ENCODE measurements at places on chromosomes 3 and 15.
A peak's percentile ranks its signal among the peaks of the same experiment; 100 is the strongest.

- DNase-seq, result no peak
These were observed 105.5 kb upstream of the MRPL3 start for GRCh38 chr3:131608296-131608695.

GRCh38 chr15:99451484-99451883 is 114.3 kb upstream of the MEF2A start:
- no peak for DNase-seq

DNA sequence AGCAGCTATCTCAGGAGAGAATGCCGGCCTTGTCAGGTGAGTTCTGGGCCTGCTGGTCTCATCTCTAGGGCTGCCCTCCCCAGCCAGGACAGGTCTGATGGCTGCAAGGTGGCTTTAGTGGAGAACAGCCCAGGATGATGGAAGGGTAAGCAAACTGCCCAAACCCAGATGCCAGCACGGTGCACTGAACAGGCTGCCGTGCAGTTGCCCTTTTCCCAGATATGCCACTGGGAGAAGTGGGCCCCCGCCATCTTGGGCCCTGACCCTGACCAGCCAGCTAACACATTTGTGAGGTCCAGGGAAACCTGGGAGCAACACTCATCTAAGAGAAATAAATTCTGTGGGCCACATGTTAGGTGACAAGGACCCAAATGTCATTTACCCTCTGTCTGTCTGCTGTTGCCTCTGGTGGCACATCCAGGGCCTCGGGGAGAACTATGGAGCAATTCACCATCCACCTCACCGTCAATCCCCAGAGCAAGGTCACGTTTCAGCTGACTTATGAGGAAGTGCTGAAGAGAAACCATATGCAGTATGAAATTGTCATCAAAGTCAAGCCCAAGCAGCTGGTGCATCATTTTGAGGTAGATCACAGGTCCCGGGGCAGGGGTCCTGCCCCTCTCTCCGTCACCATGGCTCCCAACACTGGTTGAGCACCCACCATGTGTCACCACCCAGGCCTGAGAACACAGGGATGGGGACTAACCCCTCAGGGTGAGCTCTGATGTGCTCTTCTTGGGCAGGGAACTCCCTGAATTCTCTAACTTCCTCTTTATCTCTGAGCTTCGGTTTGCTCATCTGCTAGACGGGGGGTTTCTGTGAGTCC is 1.8 kb downstream of the ITIH1 start:
- DNase-seq, result peak; percentile 67

DNA sequence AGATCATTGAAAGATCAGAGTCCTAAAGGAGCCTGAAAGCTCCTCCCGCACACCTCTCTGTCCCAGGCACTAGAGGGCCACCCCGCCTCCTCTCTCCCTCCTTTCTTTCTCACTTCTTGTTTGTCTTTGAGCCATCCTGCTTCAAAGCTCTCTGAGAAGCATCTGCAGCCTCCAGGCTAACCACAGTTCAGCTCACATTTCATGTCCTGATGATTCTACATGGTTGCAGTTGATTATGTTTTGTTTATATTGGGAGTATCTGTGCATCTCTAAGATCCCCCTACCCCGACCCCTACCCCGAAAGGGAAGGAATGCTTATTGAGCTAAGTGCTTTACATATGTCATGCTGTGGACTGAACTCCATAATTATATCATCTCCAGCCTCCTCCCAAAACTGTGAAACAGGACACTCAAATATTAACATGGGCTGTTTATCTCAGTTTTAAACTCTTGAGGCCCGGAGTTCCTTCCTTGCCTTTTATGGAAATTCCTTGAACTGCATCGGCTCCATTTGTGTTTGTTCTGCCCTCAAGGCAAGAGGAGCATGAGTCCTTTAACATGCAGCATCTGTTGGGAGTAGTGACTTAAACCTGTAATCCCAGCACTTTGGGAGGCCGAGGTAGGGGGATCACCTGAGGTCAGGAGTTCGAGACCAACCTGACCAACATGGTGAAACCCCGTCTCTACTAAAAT is 30.9 kb downstream of the MGLL start:
- no peak for DNase-seq

DNA sequence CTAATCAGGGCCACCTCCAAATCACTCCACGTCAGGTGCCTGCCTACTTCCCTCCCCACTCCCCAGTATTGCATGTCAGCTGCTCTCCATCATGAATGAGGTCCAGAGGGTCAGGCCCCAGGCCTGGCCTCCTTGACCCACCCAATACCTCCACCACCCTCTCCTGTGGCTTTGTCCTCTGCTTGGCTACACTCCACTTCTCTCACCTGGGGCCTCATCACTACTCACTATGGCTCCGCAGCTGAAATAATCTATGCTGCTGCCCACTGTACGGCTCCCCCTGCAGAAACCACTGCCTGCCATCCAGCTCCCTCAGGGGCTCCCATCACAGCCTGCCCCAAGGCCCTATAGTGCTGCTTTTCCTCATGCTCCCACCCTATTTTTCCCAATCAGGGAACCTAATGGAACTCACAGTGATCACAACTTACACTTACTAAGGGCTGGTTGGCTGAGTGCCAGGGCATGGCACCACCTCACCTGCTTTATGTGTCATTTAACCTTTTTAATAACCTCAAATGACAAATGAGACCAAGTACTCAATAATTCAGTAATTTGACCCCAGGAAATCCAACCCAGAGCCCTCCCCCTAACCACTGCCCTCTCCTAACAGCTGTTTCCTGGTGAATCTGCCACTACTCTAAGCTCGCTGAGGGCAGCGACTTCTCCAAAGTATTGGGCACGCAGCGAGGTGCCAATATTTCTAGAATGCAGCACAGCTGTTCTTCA is 2.3 kb downstream of the GORASP1 start:
- DNase-seq, result no peak

Measured in chondrocyte (in vitro differentiated cells).